ENCODE measurements at places on chromosomes 11 and 22.

- no peak for DNase-seq
Measured at GRCh38 chr22:23458663-23459541, 121.2 kb downstream of the IGLL1 start.

- DNase-seq = no peak
Measured at GRCh38 chr11:70326365-70326811, 55.9 kb downstream of the PPFIA1 start.

DNA sequence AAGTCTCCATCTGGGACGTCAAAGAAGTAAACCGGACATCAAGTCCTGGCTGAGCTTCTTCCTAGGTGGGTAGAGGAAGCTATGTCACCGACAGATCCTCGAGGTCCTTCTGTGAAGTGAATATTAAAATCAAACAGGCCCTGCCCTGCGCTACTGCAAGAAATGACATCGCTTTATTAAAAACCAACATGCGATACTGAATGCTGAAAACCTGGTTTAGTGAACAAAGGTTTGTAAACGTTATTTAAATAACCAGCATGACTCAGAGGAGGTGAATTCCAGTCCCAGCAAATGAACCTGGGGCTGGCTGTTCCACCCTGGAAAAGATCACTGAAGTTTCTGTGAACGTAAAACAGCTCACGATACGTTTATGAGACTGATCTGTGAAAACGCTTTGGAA is 645 bp downstream of the RTCB start:
- DNase-seq = no peak

- DNase-seq = no peak
Measured at GRCh38 chr11:105937331-105937730, 84.7 kb downstream of the MSANTD4 start.

DNA sequence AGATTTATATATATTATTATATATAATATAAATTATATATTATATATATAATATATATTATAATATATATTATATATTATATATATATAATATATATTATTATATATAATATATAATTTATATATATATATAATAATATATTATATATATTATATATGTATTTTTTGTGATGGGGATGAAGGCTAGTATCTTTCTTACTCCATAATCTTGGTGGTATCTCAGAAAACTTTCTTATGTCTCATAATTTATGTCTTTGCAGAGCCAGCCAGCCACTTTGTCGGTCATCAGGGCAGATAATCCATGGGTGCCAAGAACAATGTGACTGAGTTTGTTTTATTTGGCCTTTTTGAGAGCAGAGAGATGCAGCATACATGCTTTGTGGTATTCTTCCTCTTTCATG is at the start of gene OR4S1:
Gene OR4S1, plus strand, starts transcription at position 301 of the 400 bp plus-strand sequence. Its CDS starts 0 bp downstream, at position 301.
- no peak for DNase-seq

GRCh38 chr11:13929395-13929891 is 33.1 kb upstream of the SPON1 start:
- no peak for DNase-seq

DNA sequence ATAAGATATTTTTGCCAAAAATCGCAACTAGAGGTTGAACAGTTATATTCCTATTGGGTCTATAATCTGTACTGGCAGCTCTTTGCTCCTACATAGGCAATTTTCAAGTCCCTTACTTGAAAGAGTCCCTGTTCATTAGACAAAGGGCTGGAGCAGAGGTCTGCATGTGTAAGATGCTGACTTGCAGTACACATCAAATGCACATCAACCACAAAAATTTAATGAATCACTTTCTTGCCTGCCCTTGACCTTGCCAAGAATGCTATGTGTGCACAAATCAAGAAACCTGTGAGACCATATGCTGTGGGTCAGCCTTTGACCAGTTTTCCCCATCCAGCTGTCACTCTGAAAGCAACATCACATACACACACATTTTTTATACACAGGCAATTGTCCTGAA is 661.5 kb downstream of the LRRC4C start:
- no peak for DNase-seq

- DNase-seq = no peak
Measured at GRCh38 chr11:59607703-59608454, 7.7 kb downstream of the OSBP start.

- DNase-seq = no peak
Measured at GRCh38 chr11:104967534-104968354, 630 bp downstream of the CASP4 start.
